ENCODE measurements at places on chromosomes 16 and 17.

DNA sequence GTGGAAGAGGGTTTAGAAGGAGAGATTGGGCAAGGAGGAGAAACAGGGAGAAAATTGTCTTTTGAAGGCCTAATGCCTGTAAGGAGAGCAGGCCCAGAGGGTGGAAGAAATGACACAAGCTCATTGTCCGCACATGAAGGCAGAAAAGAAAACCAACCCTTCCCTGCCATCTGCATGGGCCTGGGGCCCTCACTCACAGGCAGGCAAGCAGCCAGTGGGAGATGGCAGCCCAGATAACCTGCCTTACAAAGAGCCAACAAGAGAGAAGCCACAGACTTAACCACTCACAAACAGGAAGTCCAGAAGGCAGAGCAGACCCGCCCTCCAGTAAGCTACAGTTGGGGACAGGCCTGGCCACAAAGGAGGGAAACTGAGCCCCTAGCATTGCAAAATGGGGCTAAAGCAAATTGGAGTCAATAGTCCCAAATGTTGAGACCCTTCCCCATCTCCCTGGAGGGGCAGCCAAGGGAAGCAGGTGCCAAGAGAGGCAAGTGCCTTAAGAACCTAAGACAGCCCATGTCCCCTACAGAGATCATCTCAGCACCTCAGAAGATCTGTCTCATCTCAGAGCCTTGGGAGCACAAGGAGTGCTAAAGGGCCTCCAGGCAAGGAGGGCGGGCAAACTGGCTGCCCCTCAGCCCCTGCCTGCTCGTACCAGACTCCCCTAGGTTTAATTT lies 7.3 kb upstream of the TSPOAP1 start:
- no peak for DNase-seq

DNA sequence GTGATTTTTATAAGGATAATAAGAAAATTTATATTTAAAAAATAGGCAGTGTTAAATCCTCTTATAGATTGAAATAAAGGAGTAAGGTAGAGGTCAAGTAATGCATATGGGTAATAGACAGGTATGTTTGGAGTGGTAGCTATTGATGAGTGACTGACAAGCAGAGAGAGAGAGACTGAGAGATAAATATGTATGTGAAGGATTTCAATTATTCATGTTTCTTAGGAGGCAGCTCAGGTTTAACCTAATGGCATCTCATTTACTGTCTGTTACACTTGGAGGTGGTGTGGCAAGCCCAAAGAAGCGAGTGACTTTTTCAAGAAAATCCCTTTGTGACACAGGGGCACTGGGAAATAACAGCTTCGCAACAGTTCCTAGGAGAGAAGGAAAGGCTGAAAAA lies 120.2 kb downstream of the KIF2B start:
- no peak for DNase-seq

DNA sequence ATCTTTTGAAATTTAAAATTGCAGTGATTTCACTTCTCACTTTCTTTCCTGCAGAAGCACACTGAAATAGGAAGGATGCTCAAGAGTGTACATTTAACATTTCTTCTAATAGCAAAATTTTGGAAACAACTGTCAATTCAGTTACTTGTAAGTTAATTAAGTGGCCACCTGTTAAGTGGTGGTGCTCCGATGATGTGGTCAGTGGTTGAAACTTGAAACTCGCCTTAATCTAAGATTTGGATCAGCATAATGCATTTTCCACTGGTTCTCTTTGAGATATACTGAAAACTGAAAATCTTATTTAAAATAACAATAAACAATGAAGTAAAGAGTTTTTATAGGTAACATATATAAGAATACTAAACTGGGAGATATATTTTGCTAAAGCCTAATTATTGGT lies 7.0 kb upstream of the MYH8 start:
- DNase-seq, result no peak

DNA sequence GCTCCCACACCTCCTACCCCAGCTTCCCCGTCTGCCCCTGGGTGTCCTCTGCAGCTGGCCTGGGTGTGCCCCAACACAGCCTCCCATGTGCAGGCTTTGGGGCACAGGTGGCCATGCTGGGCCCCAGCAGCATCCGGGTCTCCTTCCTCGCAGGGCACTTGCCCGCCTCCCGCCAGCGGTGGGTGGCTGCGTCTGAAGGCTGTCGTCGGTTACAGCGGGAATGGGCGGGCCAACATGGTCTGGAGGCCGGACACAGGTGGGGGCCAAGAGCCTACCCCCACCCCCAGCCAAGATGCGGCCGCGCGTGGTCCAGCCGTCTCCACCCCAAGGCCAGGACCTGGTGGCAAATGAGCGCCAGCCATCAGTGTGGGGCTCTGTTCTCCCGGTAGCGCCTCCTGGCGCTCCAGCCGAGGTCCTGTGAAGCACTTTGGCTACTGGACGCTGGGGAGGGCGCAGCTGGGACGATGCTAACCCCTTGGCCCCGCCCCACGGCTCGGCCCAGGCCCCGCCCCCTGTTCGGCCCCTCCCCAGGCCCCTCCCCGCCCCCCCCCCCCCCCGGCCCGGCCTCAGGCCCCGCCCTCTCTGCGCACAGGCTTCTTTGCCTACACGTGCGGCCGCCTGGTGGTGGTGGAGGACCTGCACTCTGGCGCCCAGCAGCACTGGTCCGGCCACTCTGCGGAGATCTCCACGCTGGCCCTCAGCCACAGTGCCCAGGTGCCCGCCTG lies 7.3 kb upstream of the RHOT2 start:
- no peak for DNase-seq

- DNase-seq, result no peak
Observed at GRCh38 chr17:45841883-45842525, 2.7 kb upstream of the SPPL2C start.

GRCh38 chr17:17525956-17526355 lies 29.8 kb upstream of the RASD1 start:
- DNase-seq, result no peak

GRCh38 chr17:48722201-48722907 lies at the start of gene PRAC1:
Gene PRAC1, minus strand, starts transcription at chr17:48722518. Its CDS starts 126 bp downstream, at chr17:48722392.
- DNase-seq, result no peak

DNA sequence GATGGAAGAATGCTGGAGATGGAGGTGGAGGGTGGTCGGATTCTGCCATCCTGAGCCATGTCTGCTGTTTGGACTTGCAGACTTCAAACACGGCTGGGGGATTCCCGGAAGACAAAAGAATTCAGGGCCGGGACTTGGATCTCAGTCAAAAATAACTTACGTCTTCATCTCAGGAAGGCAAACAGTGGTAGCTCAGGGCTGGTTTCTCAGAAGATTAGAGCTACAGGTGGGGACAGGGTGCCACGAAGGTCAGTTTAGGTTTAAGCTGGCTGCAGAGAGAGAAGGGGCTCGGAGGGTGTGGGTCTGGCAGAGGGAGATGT lies 4.3 kb upstream of the RHBDL3 start:
- DNase-seq, result no peak

DNA sequence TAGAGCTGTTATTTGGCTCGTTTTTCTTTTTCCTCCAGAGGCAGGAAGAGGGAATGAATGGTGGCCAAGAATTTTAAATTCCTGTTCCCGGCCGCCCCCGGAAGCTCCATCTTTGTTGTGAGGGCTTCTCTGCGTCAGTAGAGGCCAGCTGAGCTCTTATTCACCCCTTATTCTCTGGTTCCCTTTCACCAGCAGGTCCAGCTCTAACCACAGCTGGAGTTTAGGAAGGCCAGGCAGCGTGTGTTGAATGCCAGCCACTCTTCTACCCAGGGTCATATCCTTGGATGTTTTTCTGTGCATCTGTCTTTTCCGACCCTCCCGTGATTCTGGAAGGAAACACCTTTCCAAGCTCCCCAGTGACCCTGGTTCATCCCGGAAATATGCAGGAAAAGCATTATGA lies 570.5 kb downstream of the WWOX start:
- no peak for DNase-seq

- no peak for DNase-seq
Observed at GRCh38 chr16:19011169-19011731, 27.5 kb downstream of the TMC7 start.

Data from vagina (tissue), 2 donors.